ENCODE measurements at places on chromosomes 1 and 21. TPM values are rescaled to one million over a fixed set of nuclear protein-coding genes. Genes with fewer than 3 reads are reported as not detected.

GRCh38 chr1:193634876-193635275 is 448.5 kb upstream of the B3GALT2 start:
- DNase-seq = no peak

- DNase-seq = no peak
Observed at GRCh38 chr1:5751163-5751540, 241.1 kb downstream of the NPHP4 start.

GRCh38 chr1:175373786-175374623 is 181.4 kb upstream of the KIAA0040 start:
- peak; percentile 43 for DNase-seq

DNA sequence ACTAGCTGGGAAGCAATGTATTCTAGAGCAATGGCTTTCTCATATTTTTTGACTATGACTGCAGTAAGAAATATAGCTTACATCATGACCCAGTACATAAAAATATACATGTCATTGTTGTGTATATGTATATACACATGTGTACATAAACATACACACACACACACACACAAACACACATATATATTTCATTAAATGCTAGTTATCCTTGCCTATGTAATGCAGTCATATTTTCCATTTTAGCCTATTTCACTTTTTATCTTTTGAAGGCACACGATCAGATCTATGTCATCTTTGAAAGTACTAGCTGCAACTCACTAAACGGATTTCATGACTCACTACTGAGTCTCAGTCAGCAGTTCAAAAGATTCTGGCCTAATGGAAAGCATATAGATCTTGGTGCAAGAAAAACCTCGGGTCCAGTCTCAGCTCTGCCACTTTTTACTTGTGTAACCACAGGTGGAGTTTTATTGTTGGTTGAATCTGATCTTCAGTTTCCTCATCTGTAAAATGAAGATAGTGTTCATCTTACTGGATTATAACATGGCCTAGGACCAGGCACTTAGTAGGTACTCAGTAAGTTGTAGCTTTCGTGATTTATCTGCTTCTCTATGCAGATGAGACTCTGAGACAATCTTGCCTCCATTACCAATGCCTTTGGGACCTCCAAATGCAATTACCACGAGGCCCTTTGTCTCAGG is 325.6 kb downstream of the RRAGC start:
- DNase-seq = no peak

DNA sequence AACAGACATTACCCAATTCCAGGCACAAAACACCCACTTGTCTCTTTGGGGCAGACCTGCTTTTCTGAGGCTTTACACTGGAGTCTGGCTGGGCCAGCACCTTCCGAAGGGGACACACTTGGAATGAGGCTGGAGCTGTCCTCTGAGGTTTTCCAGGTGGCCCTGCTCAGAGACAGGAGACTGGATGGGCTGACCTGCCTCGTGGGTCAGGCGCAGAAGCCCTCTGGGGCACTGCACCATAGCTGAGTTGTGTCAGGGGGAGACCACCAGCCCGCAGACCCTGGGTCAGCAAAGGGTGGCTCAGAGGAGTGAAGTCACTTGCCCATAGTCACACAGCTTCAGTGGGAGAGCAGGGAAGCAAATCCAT is 1.8 kb downstream of the SH2D5 start:
- DNase-seq = no peak

DNA sequence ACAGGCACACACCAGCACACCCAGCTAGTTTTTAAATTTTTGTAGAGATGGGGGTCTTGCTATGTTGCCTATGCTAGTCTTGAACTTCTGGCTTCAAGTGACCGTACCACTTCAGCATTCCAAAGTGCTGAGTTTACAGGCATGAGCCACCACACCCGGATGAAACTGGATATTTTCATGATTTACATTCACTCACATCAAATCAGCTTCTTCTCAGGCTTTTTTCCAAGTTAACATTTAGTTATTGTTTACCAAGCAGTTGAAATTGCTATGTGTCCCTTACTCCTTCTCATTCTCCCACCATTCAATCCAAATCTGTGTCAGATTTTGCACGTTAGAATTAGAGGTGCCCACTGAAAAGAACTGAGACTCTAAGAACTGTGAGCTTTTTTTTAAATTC is 18.4 kb downstream of the RIT1 start:
- DNase-seq = no peak

DNA sequence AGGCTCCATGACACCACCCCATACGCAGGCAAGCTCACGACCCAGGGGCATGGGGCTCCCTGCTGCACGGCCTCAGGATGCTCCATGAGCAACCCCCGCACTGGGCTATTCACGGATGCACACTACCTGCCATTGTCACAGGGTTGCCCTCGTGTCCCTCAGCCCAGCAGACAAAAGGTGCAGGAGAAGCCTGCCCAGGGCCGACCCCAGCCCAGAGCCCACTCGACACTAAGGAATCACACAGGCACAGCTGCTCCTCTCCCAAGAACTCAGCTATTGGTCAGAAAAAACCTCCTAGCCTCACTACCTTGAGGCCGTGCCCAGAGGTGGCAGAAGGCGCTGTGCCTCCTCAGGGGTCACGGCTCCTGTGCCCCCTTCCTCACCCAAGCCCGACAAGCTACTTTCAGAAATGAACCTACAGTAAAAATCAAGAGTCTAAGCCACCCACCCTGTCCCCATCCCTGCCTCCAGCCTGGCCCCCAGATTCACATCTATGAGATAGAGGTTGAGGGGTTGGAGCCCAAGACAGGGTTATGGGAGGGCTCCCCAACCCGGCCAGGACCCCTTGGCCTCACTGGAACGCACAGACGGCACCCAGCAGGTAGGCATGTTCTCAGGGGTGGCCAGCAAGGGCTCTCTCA is 6.4 kb upstream of the SPATC1L start:
- DNase-seq = no peak

GRCh38 chr1:54681358-54681757 is 34.3 kb upstream of the TTC4 start:
- DNase-seq = peak; percentile 45

- DNase-seq = peak; percentile 1
Observed at GRCh38 chr21:25283720-25284119, 323.6 kb downstream of the MRPL39 start.

DNA sequence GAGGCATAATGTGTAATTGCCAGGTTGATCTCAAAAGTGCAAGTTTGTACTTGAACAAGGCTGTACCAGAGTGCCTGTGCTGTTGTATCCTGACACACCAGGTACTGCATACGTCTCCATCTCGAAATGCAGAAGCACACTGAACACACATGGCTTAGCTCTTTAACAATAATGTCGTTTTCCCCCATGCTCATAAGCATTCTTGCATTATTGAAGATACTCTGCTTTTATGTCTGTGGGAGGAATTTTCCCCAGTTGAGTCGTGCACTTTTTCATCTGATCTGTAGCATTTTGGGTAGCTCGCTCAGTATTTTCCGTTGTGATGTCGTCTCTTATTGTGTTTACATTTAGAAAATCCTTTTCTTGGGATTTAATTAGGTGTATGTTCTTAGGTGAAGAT is 98.7 kb downstream of the PCBP3 start:
- no peak for DNase-seq

DNA sequence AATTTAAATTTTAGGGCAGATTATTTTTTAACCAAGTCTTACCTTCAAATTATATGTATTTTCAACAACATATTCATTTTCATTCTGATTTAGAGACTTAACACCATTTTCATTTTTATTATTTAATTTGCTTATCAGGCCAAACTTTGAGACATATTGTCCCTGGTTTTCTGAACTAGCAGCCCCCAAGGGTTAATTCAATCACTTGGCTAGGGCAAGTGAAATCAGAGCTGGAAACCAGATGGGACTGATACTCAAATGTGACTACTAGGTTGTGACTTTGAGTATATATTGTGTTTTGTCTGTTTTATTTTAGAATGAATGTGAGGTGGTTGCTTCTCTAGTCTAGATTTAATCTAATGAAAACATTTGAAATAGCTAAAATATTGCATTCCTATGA is 198.9 kb upstream of the PTGFR start:
- no peak for DNase-seq

DNA sequence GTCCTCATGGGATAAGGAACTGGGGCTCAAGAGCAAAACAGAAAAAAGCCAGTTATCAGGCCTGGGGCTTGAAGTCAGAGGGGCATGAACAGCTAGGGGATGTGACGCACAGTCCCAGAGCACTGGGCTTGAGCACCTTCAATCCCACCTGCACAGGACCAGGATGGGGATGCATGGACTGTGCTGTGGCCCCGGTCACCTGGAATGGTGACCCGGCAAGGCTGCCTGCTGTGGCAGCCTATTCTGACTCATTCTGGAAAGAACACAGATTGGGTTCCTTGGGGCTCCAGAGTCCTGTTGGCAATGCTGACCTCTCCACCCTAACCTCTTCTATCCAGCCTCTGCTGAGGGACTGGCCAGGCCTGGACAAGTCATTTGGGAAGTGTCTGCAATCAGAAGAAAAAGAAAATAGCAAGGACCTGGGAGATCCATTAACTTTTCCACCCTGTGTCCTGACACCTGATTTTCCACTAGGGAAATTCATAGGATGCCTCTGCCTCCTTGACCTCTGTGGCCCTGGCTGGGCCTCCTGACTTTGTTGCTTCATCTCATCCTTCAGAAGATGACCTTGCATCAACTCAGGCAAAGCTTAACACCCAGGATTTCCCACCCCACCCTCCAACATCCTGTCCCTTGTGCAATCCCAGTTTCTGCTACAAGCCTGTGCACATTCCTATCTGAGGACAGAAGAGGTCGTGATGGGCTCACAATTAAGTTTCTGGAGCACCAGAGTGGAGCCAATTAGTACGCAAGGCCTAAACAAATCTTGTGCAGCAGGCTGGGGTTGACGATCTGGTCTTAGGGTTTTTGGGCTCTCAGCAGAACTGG is 17.9 kb upstream of the FMOD start:
- no peak for DNase-seq

GRCh38 chr1:225519166-225519863 is 91.5 kb upstream of the LBR start:
- DNase-seq = no peak

The TLCD4 gene
- polyA plus RNA-seq = 5.5 TPM

The IPP gene
- 29.7 TPM for polyA plus RNA-seq
